ENCODE measurements at places on chromosomes 6 and 20. TPM values are rescaled to one million over a fixed set of nuclear protein-coding genes. Genes with fewer than 3 reads are reported as not detected.

- no peak for DNase-seq
Observed at GRCh38 chr6:112600168-112600567, 253.0 kb downstream of the RFPL4B start.

The BPIFA1 gene
- not detected for total RNA-seq

The SYTL3 gene
- total RNA-seq = 4.1 TPM

DNA sequence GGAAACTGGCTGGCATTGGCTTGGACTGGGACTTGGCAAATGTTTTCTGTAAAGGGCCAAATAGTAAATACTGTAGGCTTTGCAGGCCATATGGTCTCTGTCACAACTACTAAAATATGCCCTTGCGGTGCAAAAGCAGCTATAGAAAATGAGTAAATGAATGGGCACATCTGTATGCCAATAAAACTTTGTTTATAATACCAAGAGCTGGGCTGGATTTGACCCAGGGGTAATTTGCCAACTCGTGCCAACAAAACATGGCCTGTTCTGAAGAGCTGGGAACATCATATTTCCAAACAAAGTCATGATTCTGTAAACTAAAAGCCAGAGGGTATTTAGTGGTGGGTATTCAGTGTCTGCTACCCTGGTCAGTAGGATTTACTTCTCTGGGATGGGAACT lies 320.1 kb upstream of the SOX4 start:
- no peak for DNase-seq

The COX4I2 gene
- 3.8 TPM for total RNA-seq

The PROCR gene
- total RNA-seq = 21.4 TPM
